T-helper 17 cell (primary cell): ENCODE measurements at places on chromosomes 1 and 21. TPM values are rescaled to one million over a fixed set of nuclear protein-coding genes. Genes with fewer than 3 reads are reported as not detected.

DNA sequence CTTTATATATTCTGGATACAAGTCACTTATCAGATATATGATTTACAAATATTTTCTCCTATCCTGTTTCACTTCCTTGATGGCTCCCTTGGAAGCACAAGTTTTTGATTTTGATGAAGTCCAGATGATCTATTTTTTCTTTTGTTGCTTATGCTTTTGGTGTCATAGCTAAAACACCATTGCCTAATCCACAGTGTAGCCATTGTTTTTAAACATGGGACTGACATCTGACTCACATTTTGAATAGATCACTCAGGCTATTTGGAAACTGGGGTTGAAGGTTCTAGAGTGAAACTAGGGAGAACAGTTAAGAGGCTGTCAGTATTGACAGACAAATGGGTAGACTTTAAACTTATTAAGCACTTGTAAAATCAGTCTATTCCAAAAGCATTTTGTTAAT, 16.6 kb downstream of the AK4 start:
- H3K27me3 ChIP-seq, result peaks cover 41% of the 10 kb centered on the region
- H3K36me3 ChIP-seq, result no peaks in the 10 kb centered on the region
- H3K27ac ChIP-seq, result no peak overlapping the region
- no peak overlapping the region for H3K4me3 ChIP-seq
- H3K4me1 ChIP-seq, result peaks cover 6% of the 10 kb centered on the region

- no peak overlapping the region for H3K4me3 ChIP-seq
- H3K4me1 ChIP-seq, result no peaks in the 10 kb centered on the region
These were observed 79.6 kb downstream of the NEGR1 start for GRCh38 chr1:72202761-72203160.

DNA sequence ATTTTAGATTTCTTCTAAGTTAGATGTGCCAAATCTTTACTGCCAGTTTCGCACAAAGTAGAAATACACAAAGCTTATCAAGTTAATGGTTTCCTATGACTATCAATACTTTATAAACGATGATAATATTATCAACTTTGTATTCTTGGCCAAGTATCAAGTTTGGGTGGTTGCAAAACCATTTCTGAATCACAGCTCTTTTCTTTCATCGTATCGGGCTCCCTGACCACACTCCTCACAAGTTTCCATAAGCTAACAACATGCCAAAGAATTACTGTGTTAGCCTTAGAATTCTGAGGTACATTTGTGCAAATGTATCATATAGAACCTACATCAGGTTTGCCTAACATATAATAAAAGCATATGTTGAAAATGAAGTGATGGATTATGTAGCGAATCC, 311.0 kb downstream of the KCTD3 start:
- no peaks in the 10 kb centered on the region for H3K4me1 ChIP-seq
- H3K4me3 ChIP-seq, result no peak overlapping the region
- no peak overlapping the region for H3K27ac ChIP-seq
- no peak for DNase-seq
- no peaks in the 10 kb centered on the region for H3K36me3 ChIP-seq

- H3K4me3 ChIP-seq, result peak overlapping the region; percentile 92
- H3K4me1 ChIP-seq, result peaks cover 69% of the 10 kb centered on the region
- no peak for DNase-seq
- no peaks in the 10 kb centered on the region for H3K36me3 ChIP-seq
These were observed 3.9 kb downstream of the JAK1 start for GRCh38 chr1:64962441-64962840.

GRCh38 chr1:119027759-119028158, 39.6 kb upstream of the TBX15 start:
- no peak overlapping the region for H3K4me3 ChIP-seq
- H3K27ac ChIP-seq, result no peak overlapping the region
- no peaks in the 10 kb centered on the region for H3K27me3 ChIP-seq
- peaks cover 4% of the 10 kb centered on the region for H3K36me3 ChIP-seq
- H3K4me1 ChIP-seq, result no peaks in the 10 kb centered on the region

The RXFP4 gene
- not detected for total RNA-seq

The BRINP3 gene
- total RNA-seq, result not detected

The SSU72 gene
- 99.3 TPM for total RNA-seq
